ENCODE measurements at places on chromosomes 1 and 21. TPM values are rescaled to one million over a fixed set of nuclear protein-coding genes. Genes with fewer than 3 reads are reported as not detected.

S100A2 gene
- 27.5 TPM for total RNA-seq

ZNF593OS gene
- not detected for total RNA-seq

DCST1 gene
- not detected for total RNA-seq

SLC44A3 gene
- total RNA-seq: 13.1 TPM

CRTC2 gene
- total RNA-seq: 21.5 TPM

SLC45A1 gene
- total RNA-seq: 0.79 TPM

AMY1C gene
- total RNA-seq: not detected

FMO3 gene
- total RNA-seq: not detected

MAEL gene
- not detected for total RNA-seq

RSPO1 gene
- 0.08 TPM for total RNA-seq

SLX9 gene
- total RNA-seq: 25.7 TPM

SUCO gene
- total RNA-seq: 37.4 TPM

YIPF1 gene
- total RNA-seq: 40.5 TPM

CDCP2 gene
- total RNA-seq: not detected

CELA3B gene
- not detected for total RNA-seq

KRTAP6-1 gene
- not detected for total RNA-seq

CRNN gene
- not detected for total RNA-seq

OR2T2 gene
- not detected for total RNA-seq

CFAP74 gene
- not detected for total RNA-seq

OR6N1 gene
- not detected for total RNA-seq

TFF1 gene
- not detected for total RNA-seq

CHRM3 gene
- 0.21 TPM for total RNA-seq

NGF gene
- 3.4 TPM for total RNA-seq

LCE1F gene
- not detected for total RNA-seq

ACOT11 gene
- 2.3 TPM for total RNA-seq

TMEM51 gene
- total RNA-seq: 82.3 TPM

SIK1 gene
- total RNA-seq: 33.1 TPM

NOS1AP gene
- total RNA-seq: 0.79 TPM

RASSF5 gene
- 4.2 TPM for total RNA-seq

TMEM200B gene
- total RNA-seq: 2.9 TPM

CCDC27 gene
- not detected for total RNA-seq

BTG2 gene
- total RNA-seq: 24.3 TPM
